ENCODE measurements at places on chromosomes 2 and 18. TPM values are rescaled to one million over a fixed set of nuclear protein-coding genes. Genes with fewer than 3 reads are reported as not detected.

GRCh38 chr18:1585881-1586488 is 681.3 kb downstream of the ADCYAP1 start:
- no peaks in the 10 kb centered on the region for H3K4me1 ChIP-seq
- no peak overlapping the region for H3K4me3 ChIP-seq
- no peak overlapping the region for H3K27ac ChIP-seq
- peaks cover 2% of the 10 kb centered on the region for H3K27me3 ChIP-seq
- no peaks in the 10 kb centered on the region for H3K36me3 ChIP-seq

DNA sequence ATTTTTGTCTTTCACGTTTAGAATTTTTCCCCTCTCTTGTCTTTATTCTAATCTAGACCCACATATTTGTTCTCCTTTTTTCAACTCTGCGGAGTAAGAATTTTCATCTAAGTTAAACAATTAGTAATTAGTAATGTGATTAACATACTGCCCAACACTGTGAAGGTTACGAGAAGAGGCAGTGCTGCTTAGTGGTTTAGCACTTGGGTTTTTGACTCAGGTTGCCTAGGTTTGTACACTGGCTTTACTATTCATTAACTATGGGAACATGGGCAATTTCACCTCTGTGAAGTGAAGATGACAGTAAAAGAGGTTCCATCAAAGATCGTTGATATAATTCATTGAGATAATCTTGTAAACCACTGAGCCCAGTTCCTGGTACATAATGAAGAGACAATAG is 82.2 kb upstream of the PNPT1 start:
- no peak for DNase-seq
- H3K4me1 ChIP-seq = peaks cover 5% of the 10 kb centered on the region
- H3K27me3 ChIP-seq = peaks cover 13% of the 10 kb centered on the region
- H3K27ac ChIP-seq = no peak overlapping the region
- no peak overlapping the region for H3K4me3 ChIP-seq

DNA sequence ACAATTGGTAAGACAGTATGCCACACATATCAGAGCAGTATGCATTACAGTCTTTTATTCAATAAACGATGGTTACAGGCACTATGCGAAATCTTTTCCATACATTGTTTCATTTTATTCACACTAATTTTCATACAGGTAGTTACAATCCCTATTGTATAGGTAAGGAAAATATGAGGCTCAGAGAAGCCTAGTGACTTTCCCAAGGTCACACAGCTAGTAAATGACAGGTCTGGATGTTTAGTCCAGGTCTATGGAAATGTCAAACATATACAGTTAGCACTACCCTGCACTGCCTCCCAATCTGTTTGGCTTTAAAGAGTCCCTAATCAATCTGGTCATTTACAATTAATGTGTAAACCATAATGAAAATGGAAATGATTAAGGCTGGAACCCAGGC is 372.2 kb downstream of the MTX2 start:
- no peak overlapping the region for H3K27ac ChIP-seq
- H3K36me3 ChIP-seq = no peaks in the 10 kb centered on the region
- H3K4me3 ChIP-seq = no peak overlapping the region

GRCh38 chr2:217530392-217531090 is 472.3 kb downstream of the TNS1 start:
- DNase-seq = no peak
- no peak overlapping the region for H3K27ac ChIP-seq
- peaks cover 3% of the 10 kb centered on the region for H3K27me3 ChIP-seq
- no peaks in the 10 kb centered on the region for H3K36me3 ChIP-seq
- no peak overlapping the region for H3K4me3 ChIP-seq

- no peak overlapping the region for H3K27ac ChIP-seq
- no peaks in the 10 kb centered on the region for H3K4me1 ChIP-seq
- peaks cover 16% of the 10 kb centered on the region for H3K27me3 ChIP-seq
Observed at GRCh38 chr2:47657886-47658489, 125.0 kb upstream of the MSH6 start.

DNA sequence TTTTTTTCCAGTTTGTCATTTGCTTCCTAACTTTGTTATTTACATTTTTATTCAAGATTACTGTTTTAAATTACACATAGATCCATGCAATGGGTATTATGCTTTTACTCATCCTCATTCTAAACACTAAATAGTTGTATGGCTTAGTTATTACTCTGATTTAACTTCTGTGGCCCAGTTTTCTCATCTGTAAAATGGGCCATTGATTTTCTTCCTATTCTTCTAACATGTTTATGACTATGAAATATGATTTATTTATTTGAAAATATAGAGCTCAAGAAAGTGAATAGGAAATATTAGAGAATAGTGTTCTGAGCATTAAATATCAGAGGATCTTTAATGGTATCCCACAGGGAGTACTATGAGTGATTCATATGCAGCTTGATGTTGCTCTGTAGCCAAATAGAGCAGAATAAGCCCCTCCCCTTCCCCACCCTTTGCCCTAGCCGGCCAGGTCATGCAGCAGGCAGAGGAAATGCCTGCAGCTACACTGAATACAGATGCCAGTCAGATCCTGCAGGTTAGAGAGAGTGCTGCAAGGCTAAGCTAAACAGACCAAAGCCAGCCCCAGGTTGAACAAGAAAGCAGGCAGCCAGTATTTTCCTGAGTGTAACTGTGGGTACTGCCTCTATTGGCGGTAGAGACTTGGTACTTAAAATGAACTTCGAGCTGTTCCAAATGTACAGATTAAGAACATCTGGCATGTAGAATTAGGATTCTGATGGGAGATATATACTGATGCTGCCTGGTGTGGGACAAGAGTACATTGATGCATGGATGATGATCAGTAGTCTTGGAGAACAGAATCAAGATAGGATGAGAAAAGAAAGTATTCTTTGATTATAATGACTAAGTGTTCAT is 11.7 kb upstream of the ACYP2 start:
- H3K27ac ChIP-seq = no peak overlapping the region
- no peaks in the 10 kb centered on the region for H3K36me3 ChIP-seq
- peaks cover 18% of the 10 kb centered on the region for H3K4me1 ChIP-seq
- no peak for DNase-seq

- H3K4me1 ChIP-seq = no peaks in the 10 kb centered on the region
- no peak overlapping the region for H3K27ac ChIP-seq
- H3K36me3 ChIP-seq = no peaks in the 10 kb centered on the region
- no peak for DNase-seq
Observed at GRCh38 chr18:28412521-28412920, 235.6 kb upstream of the CDH2 start.

SPP2 gene
- total RNA-seq = not detected

WNT10A gene
- total RNA-seq = not detected

REG3G gene
- total RNA-seq = not detected

RAPGEF4 gene
- 0.91 TPM for total RNA-seq

CCDC102B gene
- total RNA-seq = 18.9 TPM

KCNF1 gene
- total RNA-seq = not detected

Measured in osteocyte (in vitro differentiated cells).